ENCODE measurements at places on chromosomes 16 and 17.

DNA sequence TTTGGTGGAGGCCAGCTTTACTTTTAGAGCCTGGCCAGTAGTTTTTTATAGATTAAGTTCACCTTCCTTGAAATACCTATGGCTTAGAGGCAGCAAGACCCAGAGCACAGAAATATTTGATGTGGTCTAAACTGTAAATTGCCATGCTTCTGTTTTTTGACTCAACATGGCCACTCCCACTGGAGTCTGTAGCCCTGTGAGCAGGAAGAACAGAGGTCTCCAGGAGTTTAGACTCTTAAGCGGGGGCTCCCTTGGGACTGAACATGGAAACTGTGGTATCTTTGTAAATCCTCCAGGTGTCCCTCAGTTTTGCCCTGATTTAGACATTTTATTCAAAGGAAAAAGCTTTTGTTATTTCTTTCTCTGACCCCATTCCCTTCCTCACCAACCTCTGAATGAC lies 145.6 kb downstream of the FTO start:
- DNase-seq, result no peak

GRCh38 chr17:65173976-65174683 lies 37.0 kb downstream of the RGS9 start:
- no peak for DNase-seq

DNA sequence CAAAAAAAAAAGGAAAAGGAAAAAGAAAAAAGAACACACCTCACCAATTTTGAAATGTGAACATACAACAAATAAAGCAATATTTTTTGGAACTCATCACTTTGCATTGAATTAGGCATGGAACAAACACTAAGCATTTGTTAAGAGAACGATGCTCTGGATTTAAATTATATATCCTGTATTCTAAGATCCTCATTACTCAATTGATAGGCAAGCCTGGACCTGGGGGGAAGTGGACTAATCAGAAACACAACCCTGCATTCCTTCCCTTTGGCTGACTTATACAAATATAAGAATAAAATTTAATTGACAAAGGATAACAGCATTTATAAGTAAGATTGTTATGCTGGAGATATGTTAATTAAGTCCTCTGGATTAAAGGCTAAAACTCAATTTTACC lies 2.2 kb downstream of the GJC1 start:
- no peak for DNase-seq

DNA sequence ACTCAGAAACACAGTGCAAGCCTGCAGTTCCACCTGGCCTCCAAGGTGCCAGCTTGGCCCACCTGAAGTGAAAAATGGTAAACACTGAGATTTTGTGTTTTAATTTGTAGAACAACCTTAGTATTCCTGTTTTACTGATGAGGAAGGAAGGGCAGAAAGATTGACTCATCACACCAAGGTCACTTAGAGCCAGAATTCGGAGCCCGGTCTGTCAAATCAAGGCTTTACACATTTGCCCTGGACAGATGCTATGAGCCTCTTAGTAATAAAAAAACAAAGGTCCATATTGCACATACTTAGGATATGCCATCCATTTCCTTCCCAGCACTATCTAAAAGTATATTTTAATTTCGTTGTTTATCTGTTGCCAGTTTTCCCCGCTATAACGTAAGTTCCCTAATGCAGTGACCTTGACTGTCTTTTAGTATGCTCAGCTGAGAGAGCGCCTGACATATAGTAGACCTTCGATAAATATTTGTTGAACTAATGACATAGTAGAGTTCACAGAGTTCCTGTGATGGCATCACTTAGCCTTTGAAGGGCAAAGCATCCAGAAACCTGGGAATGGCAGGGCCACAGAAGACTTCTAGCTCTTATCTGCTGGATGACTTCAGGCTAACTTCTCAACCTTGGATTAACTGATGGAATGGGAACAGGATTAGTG lies 7.2 kb upstream of the TBKBP1 start:
- peak; percentile 50 for DNase-seq

- peak; percentile 18 for DNase-seq
These were observed 1.5 kb upstream of the MARF1 start for GRCh38 chr16:15644267-15644961.

- DNase-seq, result peak; percentile 51
These were observed 9.2 kb upstream of the CD300A start for GRCh38 chr17:74457146-74457819.

DNA sequence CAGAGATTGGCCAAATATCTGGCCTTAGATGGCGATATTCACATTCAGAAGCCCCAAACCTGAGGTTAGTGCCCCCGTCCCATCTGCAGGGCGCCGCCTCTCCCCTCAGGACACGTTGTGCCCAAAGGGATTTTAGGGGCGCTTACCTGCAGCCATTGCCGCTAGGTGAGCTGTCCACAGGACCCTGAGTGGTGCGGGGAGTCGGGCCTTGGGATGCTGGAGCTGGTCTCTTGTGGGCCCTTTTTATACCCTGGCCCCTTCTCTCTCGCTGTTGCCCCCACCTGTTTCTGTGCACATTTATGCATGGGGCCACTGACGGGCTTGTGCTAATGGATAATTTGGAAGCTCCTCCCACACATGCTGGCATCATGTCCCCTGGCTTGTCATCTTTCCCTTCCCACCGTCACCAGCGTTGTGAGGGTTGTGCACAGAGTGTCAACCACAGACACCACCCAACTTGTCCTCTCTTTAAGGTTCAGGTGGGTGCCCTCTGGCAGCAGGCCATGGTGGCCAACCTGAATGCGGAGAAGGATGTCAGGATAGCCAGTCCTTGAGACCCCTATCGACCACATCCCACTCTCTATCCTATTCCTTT lies at the start of gene CSHL1:
Gene CSHL1, minus strand, starts transcription at position 218 of the 595 bp plus-strand sequence. Its CDS starts 62 bp downstream, at position 156.
- DNase-seq, result no peak

DNA sequence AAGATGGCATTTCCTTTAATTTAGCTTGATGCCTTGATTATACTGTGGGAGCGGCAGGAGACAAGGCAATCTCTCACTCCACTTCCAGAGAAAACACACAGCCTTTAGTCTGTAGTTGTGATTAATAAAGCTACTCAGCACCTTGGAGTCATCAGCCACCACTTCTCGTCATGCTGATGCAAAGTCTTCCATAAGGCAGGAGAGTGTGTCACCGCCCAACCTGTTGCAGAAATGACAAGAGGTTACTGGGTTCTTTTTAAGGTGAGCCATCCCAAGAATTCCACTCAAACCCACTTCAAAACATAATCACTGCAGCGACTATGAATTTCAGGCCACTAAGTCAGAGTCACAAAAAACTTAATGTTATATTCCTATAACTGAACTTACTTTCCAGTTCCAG lies 223.9 kb upstream of the TOX3 start:
- DNase-seq, result no peak

DNA sequence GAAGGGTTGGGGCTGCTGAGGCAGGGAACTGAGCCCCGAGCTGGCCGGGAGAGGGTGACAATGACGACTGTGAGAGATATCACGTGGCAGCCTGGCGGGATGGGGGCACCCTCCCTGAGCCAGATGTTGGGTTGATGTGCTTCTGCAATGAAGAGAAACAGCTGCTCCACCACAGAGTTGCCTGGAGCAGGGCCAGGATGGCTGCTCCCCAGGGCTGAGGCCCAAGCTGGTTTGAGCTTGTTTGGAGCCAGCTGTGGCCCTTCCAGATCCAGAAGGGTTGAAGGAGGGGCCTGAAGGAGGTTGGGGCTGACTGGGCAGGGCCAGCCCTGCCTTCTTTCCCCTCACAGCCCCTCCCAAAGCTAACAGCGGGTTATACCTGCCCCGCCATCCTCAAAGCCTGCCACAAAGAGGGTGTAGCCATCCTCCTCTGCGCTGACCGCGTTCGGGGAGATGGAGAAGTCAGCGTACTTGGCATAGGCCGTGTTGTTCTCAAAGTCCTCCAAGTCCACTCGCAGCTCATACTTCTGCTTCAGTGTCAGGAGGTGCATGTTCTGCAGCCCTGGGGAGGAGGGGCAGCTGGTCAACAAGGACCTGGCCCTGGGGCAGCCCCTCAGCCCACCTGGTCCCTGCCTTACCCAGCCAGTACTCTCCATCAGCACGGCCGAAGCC lies 2.1 kb downstream of the MFAP4 start:
- DNase-seq, result peak; percentile 99

- DNase-seq, result peak; percentile 35
These were observed 64.8 kb downstream of the TUBD1 start for GRCh38 chr17:59827721-59828477.

DNA sequence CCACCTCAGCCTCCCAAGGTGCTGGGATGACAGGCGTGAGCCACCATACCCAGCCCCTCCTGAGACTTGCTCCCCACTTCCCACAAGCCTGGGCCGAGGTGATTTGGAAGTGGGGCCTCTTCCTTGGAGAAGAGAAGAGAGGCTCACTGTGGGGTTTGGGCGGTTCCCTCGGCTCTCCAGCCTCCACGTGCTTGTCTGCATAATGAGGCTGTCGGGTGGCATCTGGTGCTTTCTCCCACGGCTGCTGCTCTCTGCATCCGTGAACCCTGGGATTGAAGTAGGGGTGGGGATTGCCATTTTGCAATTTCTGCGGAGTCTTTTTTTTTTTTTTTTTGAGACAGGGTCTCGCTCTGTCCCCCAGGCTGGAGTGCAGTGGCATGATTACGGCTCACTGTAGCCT lies 101.4 kb downstream of the RAP1GAP2 start:
- DNase-seq, result no peak

GRCh38 chr17:71963351-71963750 lies 157.5 kb upstream of the SOX9 start:
- no peak for DNase-seq

GRCh38 chr17:80516171-80516932 lies 28.3 kb upstream of the RPTOR start:
- no peak for DNase-seq

DNA sequence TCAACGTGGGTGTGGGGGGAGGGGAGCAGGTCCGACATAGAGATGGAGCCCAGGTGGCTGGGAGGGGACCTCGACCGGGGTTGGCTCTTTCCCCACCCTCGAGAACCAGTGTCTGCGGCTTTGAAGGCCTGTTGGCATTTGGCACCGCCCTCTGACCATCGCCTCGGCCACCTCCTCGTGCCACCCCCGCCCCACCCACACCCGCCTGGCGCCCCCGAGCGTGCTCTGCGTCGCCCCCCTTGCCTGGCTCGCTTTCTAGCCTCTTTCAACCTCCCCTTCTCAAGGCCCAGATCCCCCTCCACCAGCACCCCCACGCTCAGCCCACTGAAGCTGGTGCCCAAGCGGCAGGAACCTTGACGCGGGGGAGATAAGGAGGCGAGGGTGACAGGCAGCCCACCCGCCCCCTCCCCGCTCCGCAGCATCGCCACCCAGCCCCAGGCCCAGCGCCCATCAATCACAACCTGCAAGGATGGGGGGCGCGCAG lies 619 bp downstream of the CACNB1 start:
- no peak for DNase-seq

DNA sequence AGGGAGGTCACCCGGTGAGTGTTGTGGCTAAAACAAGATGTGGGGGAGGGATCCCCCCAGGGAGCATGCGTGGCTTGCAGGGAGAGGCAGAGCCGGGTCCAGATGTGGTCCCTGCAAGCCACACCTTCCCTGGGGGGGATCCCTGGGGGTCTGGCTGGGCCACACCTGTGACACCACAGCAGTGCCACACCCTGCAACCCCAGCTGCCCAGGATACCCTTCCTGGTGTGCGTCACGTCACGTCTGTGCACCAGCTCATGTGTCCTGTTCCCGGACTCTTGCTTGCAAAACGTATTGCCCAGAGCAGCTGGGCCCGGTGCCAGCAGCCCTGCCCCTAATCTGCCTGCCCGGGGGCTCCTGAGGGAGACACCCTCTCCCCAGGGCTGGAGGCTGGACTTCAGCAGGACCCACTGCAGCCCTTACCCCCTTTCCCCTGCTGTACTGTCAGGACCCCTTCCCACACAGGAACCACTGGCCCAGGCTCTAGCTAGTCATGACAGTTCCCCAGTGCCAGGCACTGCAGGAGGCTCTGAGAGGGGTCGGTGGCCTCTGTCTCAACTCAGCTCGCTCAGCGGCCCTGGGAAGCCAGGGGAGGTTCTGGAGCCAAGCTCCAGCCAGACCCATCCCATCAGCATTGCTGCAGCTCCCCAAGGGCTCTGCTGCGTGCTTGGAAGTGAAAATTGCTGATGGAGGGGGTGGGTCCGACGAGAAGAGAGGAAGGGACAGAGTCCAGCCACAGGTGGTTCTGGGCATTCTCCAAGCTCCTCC lies 25.8 kb upstream of the ACSF3 start:
- no peak for DNase-seq

GRCh38 chr17:34246881-34247280 lies 8.2 kb upstream of the CCL2 start:
- no peak for DNase-seq

GRCh38 chr16:58087209-58087913 lies 41.8 kb downstream of the CFAP20 start:
- no peak for DNase-seq

- DNase-seq, result no peak
These were observed 152.9 kb downstream of the CLEC16A start for GRCh38 chr16:11097094-11097786.

- no peak for DNase-seq
These were observed 9.5 kb downstream of the TBX21 start for GRCh38 chr17:47742319-47743181.

DNA sequence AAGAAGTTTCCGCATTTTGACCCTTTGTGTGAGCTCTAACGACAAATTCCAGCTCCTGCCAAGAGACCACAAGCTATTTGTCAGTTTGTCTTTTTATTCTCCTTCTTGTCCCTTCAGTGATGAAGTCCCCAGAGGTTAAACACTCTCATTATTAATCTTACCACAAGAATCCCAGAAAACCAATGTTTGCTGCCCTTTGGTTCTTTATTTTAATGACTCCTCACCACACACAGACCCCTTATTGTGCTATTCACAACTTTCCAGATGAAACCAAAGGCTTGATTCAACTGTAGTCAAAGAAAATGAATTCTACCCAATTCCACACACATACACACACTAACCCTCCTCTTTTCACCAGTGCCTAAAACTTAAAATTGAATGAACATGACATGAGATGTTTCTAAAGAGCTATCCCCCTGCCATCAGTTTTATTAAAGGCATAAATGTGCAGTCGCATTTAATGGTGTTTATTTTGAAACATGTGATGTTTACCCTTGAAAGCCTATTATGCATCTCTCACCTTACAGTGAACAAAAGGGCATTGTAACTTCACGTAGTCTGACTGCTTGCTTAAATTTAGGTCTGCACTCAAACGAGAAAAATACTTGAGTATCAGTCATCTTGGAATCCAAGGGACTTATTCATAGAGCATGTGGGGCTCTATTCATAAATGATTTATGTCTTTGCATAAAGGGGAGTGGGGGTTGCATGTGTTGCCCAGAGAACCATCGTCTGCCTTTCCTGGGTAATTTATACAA lies 44.1 kb downstream of the PCTP start:
- no peak for DNase-seq

Data from fibroblast of lung (primary cell).